ENCODE measurements at places on chromosomes 5 and 9.

- H3K4me1 ChIP-seq = no peaks in the 10 kb centered on the region
- H3K27ac ChIP-seq = no peak overlapping the region
- no peaks in the 10 kb centered on the region for H3K36me3 ChIP-seq
- no peak overlapping the region for H3K4me3 ChIP-seq
- no peak for DNase-seq
Measured at GRCh38 chr5:73380710-73381589, 67.6 kb downstream of the FOXD1 start.

GRCh38 chr5:143594902-143595818, 191.7 kb upstream of the NR3C1 start:
- no peaks in the 10 kb centered on the region for H3K27me3 ChIP-seq
- DNase-seq = no peak
- H3K36me3 ChIP-seq = no peaks in the 10 kb centered on the region
- no peak overlapping the region for H3K4me3 ChIP-seq
- no peaks in the 10 kb centered on the region for H3K4me1 ChIP-seq
- no peak overlapping the region for H3K27ac ChIP-seq

GRCh38 chr9:124450241-124450924, at the start of gene ADGRD2:
TSS of gene ADGRD2 (plus strand) at chr9:124450451. CDS start at chr9:124451667, 1,216 bp downstream.
- peak; percentile 47 for DNase-seq
- H3K36me3 ChIP-seq = no peaks in the 10 kb centered on the region
- H3K27me3 ChIP-seq = peaks cover 7% of the 10 kb centered on the region
- peak within 1 kb of the TSS; percentile 47 for H3K4me3 ChIP-seq
- peaks cover 5% of the 10 kb centered on the region for H3K4me1 ChIP-seq

GRCh38 chr9:4604678-4605095, 57.4 kb upstream of the PLPP6 start:
- H3K4me1 ChIP-seq = peaks cover 23% of the 10 kb centered on the region
- peaks cover 5% of the 10 kb centered on the region for H3K36me3 ChIP-seq
- H3K4me3 ChIP-seq = no peak overlapping the region
- no peak overlapping the region for H3K27ac ChIP-seq

DNA sequence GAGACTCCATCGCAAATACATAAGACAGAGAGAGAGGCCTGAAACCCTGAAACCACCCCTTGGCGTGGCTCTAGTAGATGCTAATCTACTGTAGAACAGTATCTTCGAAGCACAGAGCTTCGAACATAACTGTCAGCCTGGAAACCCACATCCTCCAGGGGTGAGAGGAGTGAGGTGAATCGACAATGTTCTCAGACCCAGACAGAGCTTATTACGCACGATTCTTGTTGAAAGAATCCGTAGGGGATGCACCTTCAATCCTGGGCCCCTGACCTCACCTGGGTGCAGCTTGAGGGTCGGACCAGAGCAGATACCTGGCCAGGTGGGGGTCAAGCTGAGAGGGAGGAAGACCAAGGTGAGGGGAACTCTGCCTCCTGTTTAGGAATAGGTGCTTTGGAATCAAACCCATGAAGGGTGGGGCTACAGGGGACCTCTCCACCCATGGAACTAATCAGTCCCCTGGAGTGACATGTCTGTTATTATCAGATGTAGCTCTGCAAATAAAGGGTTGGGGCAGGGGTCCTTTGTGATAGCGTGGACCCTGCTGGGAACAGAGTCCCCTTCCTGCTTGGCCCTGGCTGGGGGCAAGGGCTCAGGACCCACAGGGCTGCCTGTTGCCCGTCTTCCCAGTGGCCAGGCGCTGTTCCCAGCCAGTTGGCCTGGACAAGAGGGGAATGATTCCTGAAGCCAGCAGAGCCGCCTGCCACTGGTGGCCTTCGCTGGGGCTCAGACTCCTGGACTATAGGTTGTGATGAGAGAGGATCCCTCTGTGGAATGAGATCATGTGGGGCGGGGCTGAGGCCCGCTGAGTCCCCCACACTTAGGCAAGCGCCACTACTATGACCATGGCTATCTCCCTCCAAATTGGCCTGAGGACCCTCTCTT, 41.2 kb downstream of the DBH start:
- H3K36me3 ChIP-seq = peaks cover 3% of the 10 kb centered on the region
- H3K4me3 ChIP-seq = no peak overlapping the region
- H3K27ac ChIP-seq = no peak overlapping the region
- peaks cover 9% of the 10 kb centered on the region for H3K27me3 ChIP-seq

GRCh38 chr9:36594213-36594612, 21.5 kb downstream of the MELK start:
- DNase-seq = no peak
- H3K4me1 ChIP-seq = no peaks in the 10 kb centered on the region
- H3K27me3 ChIP-seq = peaks cover 2% of the 10 kb centered on the region
- no peak overlapping the region for H3K4me3 ChIP-seq
- no peak overlapping the region for H3K27ac ChIP-seq
- H3K36me3 ChIP-seq = peaks cover 9% of the 10 kb centered on the region

- H3K27ac ChIP-seq = no peak overlapping the region
- peaks cover 2% of the 10 kb centered on the region for H3K27me3 ChIP-seq
- no peak overlapping the region for H3K4me3 ChIP-seq
- H3K36me3 ChIP-seq = no peaks in the 10 kb centered on the region
- H3K4me1 ChIP-seq = peaks cover 7% of the 10 kb centered on the region
Measured at GRCh38 chr5:127912411-127912810, 171.2 kb upstream of the SLC12A2 start.

DNA sequence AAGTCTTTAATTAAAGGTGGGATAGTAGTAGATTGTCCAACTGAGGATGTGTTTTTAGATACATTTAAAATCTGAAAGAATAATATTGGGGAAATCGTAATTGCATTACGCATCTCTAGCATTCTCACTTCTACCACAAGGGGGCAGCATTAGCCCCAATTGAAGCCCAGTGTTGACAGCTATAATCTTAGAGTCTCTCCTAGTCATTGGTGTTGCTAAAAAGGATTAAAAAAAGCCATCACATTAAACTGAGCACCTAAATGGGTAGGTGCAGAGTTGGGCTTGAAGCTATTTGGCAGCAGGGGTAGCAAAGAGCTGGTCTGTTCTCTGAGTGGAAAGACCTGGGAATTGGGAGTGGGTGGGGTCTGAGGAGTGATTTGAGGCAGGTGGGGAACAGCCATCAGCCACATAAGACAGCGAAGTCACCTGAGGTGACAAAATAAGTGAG, 177.2 kb downstream of the OSTF1 start:
- H3K4me3 ChIP-seq = no peak overlapping the region
- no peak overlapping the region for H3K27ac ChIP-seq
- DNase-seq = peak; percentile 52

DNA sequence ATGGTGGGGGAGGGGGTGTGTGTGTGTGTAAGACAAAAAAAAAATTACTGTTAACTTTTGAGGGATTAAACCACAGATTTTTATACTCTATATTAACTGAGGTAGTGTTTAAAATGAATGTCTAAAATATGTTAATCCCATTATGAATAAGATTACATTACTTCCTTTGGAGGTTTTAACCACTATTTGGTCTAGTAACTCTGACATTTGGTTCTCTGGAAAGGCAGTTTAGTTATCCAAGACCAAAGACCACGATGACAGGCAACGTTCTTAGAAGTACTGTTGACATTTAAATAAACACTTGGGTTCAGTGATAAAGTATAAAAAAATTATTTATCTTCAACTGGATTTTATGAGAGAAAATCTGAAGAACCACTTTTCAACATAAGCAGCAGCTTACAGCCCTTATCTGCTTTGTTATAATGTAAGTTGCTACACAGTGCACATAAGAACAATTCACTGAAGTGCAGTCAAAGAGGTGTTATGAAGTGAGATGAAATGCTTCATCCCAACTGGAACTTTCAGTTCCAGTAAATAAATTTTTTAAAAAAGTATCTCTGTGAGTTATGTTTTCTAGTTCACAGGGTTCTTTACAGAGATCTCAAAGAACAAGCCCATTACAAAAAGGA, 94.5 kb downstream of the OSMR start:
- no peaks in the 10 kb centered on the region for H3K4me1 ChIP-seq
- H3K27me3 ChIP-seq = no peaks in the 10 kb centered on the region
- DNase-seq = no peak
- no peak overlapping the region for H3K27ac ChIP-seq
- no peak overlapping the region for H3K4me3 ChIP-seq

GRCh38 chr9:6805532-6805931, 47.8 kb downstream of the KDM4C start:
- no peaks in the 10 kb centered on the region for H3K4me1 ChIP-seq
- H3K27me3 ChIP-seq = no peaks in the 10 kb centered on the region
- H3K4me3 ChIP-seq = peak overlapping the region; percentile 31
- no peak overlapping the region for H3K27ac ChIP-seq
- no peak for DNase-seq

GRCh38 chr9:15782106-15782505, 229.3 kb downstream of the CCDC171 start:
- no peaks in the 10 kb centered on the region for H3K36me3 ChIP-seq
- H3K4me3 ChIP-seq = no peak overlapping the region
- peaks cover 6% of the 10 kb centered on the region for H3K4me1 ChIP-seq
- H3K27ac ChIP-seq = no peak overlapping the region
- no peak for DNase-seq

DNA sequence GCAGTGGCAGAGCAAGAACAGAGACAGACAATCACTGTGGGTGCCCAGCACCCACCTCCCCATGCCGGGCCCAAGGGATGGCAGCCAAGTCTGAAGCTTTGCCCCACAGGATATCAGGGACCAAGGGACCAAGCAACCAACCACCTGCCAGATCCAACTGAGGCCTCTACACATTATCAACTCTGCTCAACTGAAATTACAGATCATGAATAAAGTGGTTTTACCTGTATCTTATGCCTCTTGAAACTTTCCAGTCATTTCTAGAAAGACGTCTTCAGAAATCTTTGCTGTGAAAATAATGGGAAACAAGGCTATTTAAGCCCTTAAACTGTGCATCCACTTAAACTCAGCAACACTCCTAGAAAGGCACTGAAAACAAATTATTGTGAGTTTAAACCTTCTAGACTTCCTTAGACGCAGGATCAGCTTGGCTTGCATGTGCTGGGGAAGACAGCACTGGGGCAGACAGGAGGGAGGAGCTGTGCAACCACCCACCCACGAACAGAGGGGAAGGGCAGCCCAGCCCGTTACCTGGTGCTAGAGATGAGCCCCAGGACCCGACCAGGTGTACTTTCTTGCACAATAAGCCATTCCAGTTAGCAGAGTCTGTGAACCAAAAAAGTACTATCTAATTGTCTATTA, 80.0 kb downstream of the SEMA4D start:
- H3K4me1 ChIP-seq = no peaks in the 10 kb centered on the region
- H3K4me3 ChIP-seq = no peak overlapping the region
- DNase-seq = no peak

DNA sequence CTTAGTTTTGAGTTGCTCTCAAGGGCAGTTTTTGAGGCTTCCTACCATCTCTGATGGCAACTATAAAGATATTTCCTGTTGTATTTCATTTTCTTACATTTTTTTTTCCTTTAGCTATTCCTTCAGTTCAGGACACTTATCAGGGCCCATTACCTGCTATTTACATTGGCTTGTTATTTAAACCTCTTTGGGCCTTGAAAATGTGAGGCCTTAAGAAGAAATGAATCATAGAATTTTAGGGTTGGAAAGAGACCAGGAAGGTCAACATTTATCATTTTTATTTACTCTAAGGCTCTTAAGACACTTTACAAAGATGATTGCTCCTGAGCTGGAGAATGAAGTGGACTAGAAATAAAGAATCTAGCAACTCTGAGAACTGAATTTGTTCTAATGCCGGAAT, 335.2 kb downstream of the DTWD2 start:
- no peak for DNase-seq
- H3K4me3 ChIP-seq = no peak overlapping the region
- peaks cover 5% of the 10 kb centered on the region for H3K36me3 ChIP-seq
- peaks cover 2% of the 10 kb centered on the region for H3K27me3 ChIP-seq

GRCh38 chr5:32597041-32597629, 11.8 kb downstream of the SUB1 start:
- DNase-seq = no peak
- H3K4me3 ChIP-seq = no peak overlapping the region
- no peak overlapping the region for H3K27ac ChIP-seq
- H3K4me1 ChIP-seq = peaks cover 18% of the 10 kb centered on the region
- peaks cover 32% of the 10 kb centered on the region for H3K36me3 ChIP-seq
- peaks cover 2% of the 10 kb centered on the region for H3K27me3 ChIP-seq

GRCh38 chr9:125258832-125259534, 2.6 kb upstream of the GAPVD1 start:
- no peak overlapping the region for H3K4me3 ChIP-seq
- H3K4me1 ChIP-seq = peaks cover 24% of the 10 kb centered on the region
- no peak for DNase-seq
- H3K27ac ChIP-seq = no peak overlapping the region
- H3K36me3 ChIP-seq = peaks cover 10% of the 10 kb centered on the region

DNA sequence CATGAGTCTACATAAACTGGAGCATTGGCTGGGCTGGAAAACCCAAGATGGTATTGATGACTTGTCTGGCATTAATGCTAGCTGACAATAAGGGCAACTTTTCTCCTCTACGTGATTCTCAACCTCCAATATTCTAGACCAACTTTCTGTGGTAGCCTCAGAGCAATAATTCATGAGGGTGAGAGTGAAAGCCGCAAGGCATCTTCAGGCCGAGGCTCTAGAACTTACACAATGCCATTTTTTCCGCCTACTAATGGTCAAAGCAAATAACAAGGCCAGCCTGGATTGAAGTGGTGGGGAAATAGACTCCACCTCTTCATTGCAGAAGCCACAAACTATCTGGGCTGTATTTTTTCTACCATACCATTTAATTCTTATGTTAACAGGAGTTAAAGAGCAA, 267.4 kb downstream of the GABRG2 start:
- no peak overlapping the region for H3K4me3 ChIP-seq
- peaks cover 3% of the 10 kb centered on the region for H3K27me3 ChIP-seq
- DNase-seq = no peak
- no peaks in the 10 kb centered on the region for H3K36me3 ChIP-seq
- H3K4me1 ChIP-seq = no peaks in the 10 kb centered on the region

GRCh38 chr5:1317921-1318565, 23.2 kb upstream of the TERT start:
- H3K4me3 ChIP-seq = no peak overlapping the region
- no peak overlapping the region for H3K27ac ChIP-seq
- peaks cover 25% of the 10 kb centered on the region for H3K36me3 ChIP-seq
- DNase-seq = no peak
- peaks cover 10% of the 10 kb centered on the region for H3K4me1 ChIP-seq

- H3K27ac ChIP-seq = no peak overlapping the region
- peaks cover 19% of the 10 kb centered on the region for H3K4me1 ChIP-seq
- DNase-seq = no peak
- H3K27me3 ChIP-seq = peaks cover 11% of the 10 kb centered on the region
Measured at GRCh38 chr5:143179126-143179740, 224.3 kb downstream of the NR3C1 start.

DNA sequence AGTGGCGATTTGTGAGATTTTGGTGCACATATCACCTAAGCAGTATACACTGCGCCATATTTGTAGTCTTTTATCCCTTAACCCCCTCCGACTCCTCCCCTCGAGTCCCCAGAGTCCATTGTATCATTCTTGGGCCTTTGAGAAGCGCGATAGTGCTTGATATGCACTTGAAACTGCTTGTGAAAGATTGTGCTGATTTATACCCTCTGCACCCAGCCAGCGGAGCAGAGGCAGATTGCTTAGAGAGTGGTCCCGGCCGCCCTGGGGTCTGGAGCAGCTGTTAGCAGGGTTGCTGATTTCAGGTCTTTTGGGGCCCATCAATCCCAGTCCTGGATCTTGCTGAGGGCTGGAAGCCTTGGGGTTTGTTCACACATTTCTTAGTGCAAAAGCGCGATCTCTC, 13.0 kb upstream of the FAM240B start:
- H3K36me3 ChIP-seq = no peaks in the 10 kb centered on the region
- H3K4me3 ChIP-seq = no peak overlapping the region
- H3K27me3 ChIP-seq = no peaks in the 10 kb centered on the region
- H3K4me1 ChIP-seq = no peaks in the 10 kb centered on the region

- no peak overlapping the region for H3K27ac ChIP-seq
- no peaks in the 10 kb centered on the region for H3K36me3 ChIP-seq
- H3K27me3 ChIP-seq = peaks cover 2% of the 10 kb centered on the region
- DNase-seq = no peak
Measured at GRCh38 chr9:32886021-32886420, 102.7 kb downstream of the TMEM215 start.

All from endothelial cell (in vitro differentiated cells).